NCI-H1436 (cell line): ENCODE measurements at places on chromosomes 1 and 21.

GRCh38 chr21:39673736-39674135 lies 61.0 kb downstream of the B3GALT5 start:
- no peak for DNase-seq

- DNase-seq, result no peak
Observed at GRCh38 chr1:231580874-231581273, 45.7 kb upstream of the DISC1 start.

- DNase-seq, result no peak
Observed at GRCh38 chr1:89620664-89621063, 12.3 kb upstream of the LRRC8C start.

GRCh38 chr1:231390071-231390470 lies 32.0 kb downstream of the EGLN1 start:
- no peak for DNase-seq

GRCh38 chr1:10681296-10682107 lies 114.9 kb downstream of the CASZ1 start:
- DNase-seq, result no peak

GRCh38 chr1:222618001-222618879 lies at the start of gene MIA3:
TSS of gene MIA3 (plus strand) at chr1:222618097. CDS start at chr1:222618111, 14 bp downstream.
- no peak for DNase-seq

DNA sequence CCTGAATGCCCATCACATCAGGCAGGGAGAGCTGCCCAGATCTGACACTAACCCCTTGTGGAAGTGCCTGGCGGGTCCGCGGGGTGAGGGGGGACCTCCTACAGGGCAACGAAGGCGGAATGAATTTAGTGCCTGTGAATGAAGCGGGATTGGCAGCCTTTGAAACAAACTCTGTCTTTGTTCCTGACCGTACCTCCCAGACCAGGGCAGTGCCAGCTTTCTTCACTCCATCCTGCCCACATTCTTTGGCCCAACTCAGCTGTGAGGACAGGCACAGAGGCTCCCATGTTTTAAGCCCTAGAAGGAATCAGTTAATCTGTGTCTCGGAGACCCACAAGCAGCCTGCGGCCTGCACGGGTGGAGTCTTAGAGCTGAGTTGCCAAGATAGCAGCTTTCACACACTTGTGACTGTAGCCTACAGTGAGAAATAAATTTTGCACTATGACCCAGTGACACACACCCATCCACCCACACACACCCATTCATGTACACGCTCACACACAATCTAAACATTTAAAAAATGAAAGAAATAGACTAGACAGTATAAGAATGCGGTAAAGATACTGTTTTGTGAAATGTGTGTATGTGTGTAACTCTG lies 60.1 kb upstream of the USP24 start:
- no peak for DNase-seq

GRCh38 chr21:45296638-45297037 lies 8.9 kb upstream of the POFUT2 start:
- no peak for DNase-seq

- no peak for DNase-seq
Observed at GRCh38 chr1:27601771-27602461, 2.0 kb downstream of the AHDC1 start.

GRCh38 chr1:201536558-201536957 lies 2.4 kb upstream of the NAV1 start:
- no peak for DNase-seq

- DNase-seq, result no peak
Observed at GRCh38 chr1:205568469-205569361, 63.1 kb downstream of the ELK4 start.

- DNase-seq, result no peak
Observed at GRCh38 chr21:35529171-35529863, 480.2 kb upstream of the RUNX1 start.

- DNase-seq, result no peak
Observed at GRCh38 chr1:197463142-197463541, 195.1 kb downstream of the CRB1 start.

DNA sequence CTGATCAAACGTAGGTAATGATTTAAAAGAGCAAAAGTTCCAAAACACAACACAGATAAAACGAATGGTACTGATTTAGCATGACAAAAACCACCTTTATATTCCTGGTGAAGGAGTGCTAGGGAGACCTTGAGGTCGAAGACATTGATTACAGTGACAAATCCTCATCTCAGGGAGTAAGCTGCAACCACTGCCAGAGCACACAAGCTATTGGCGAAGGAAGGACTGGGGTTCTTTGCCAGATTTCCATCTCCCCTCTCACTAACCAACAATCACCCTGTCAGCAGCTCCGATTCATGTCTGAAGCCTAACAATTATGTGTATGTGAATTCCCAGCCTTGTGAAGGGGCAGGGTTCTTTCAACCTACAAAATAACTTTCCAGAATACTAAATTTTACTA lies 40.2 kb upstream of the DMRTB1 start:
- DNase-seq, result no peak

- peak; percentile 29 for DNase-seq
Observed at GRCh38 chr1:217506878-217507277, 124.0 kb downstream of the GPATCH2 start.

DNA sequence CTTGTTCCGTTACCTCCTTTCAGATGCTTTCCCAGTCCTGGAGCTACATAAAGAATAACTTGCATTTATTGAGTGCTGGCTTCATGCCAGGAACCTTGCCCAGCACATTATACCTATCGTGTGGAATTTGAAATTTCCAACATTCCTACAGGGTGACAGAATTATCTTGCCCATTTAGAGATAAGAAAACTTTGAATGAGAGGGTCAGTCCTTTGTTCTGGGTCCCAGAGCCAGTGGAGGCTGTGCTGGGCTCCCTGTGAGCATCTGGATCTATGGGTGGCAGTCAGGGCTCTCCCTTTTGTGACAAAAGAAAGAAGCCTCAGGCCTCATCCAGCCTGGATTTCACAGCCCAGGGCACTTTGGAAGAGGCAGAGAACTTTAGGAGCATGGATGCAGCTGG lies 3.2 kb downstream of the GSTM4 start:
- no peak for DNase-seq

GRCh38 chr1:72262735-72263134 lies 19.6 kb downstream of the NEGR1 start:
- no peak for DNase-seq

DNA sequence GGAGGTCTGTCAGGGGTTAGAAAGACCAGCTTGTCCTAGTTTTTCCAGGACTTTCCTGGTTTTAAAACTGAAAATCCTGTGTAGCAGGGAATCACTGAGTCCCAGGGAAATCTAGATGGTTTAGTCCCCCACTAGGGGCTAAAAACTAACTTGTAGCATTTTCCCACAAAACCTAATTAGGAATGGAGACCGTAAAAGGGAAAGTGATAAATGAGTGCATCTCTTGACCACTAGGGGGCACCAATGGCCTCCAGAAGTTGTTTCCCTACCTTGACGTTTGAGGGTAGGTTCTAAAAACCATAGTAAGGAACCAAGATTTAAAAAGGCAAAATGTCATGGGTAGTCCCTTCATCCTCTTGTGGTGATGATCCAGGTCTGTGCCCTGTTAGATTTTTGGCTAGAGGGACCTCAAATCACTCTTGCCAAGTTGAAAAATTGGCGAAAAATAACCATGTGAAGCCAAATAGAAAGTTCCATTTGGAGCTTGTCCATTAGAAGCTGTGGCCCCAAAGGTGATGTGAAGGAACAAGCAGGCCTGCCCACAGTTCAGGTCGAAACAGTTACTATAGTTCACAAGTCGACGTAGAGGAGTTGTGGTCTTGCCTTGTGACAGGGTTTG lies 24.5 kb downstream of the CLIC6 start:
- peak; percentile 37 for DNase-seq

DNA sequence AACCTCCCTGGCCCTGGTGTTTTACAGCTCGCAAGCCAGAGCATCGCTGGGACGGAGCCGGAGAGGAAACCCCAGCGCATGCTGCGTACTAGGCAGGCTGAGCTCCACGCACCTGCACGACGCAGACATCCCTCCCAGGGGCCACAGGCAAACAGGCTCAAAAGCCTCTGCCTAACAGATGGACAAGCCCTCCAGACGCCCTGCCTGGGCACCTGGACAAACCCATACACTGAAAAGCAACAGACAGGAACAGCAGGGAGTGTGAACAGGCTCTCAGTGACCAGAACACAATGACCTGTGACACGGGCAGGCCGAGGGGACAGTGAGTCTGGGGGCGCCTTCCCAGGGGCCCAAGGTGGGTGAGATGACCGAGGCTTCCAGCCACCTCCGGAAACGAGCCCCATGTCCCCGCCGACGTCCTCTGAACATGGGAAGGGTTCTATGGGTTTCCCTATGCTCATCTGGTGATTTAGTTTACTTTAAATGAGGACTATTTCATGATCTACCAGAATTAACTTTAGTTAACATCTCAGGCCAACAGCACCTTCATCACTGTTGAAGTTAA lies 40.3 kb downstream of the NPHP4 start:
- DNase-seq, result no peak

GRCh38 chr1:30840904-30841598 lies 67.5 kb downstream of the SDC3 start:
- DNase-seq, result no peak
